Activated naive CD4-positive, alpha-beta T cell (primary cell): ENCODE measurements at places on chromosomes 16 and 17.

DNA sequence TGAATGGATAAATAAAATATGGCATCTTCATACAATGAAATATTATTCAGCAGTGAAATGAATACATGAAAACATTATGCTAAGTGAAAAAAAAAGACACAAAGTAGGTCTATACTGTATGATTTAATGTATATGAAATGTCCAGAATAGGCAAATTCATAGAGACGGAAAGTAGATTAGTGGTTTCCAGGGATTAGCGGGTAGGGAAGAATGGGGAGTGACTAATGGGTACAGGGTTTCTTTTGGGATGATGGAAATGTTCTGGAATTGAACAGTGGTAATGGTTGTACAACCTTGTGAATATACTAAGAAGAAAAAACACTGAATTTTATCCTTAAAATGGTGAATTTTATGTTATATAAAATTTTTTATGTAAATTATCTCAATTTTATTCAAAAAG, 8.5 kb upstream of the MYCBPAP start:
- DNase-seq: no peak

GRCh38 chr16:50305441-50306061, 39.2 kb downstream of the ADCY7 start:
- DNase-seq: no peak

GRCh38 chr16:28872952-28873351, 5.3 kb upstream of the ATP2A1 start:
- no peak for DNase-seq

- no peak for DNase-seq
Observed at GRCh38 chr17:57044976-57045867, 39.8 kb upstream of the AKAP1 start.

- DNase-seq: no peak
Observed at GRCh38 chr16:14041164-14041563, 30.0 kb upstream of the MRTFB start.

DNA sequence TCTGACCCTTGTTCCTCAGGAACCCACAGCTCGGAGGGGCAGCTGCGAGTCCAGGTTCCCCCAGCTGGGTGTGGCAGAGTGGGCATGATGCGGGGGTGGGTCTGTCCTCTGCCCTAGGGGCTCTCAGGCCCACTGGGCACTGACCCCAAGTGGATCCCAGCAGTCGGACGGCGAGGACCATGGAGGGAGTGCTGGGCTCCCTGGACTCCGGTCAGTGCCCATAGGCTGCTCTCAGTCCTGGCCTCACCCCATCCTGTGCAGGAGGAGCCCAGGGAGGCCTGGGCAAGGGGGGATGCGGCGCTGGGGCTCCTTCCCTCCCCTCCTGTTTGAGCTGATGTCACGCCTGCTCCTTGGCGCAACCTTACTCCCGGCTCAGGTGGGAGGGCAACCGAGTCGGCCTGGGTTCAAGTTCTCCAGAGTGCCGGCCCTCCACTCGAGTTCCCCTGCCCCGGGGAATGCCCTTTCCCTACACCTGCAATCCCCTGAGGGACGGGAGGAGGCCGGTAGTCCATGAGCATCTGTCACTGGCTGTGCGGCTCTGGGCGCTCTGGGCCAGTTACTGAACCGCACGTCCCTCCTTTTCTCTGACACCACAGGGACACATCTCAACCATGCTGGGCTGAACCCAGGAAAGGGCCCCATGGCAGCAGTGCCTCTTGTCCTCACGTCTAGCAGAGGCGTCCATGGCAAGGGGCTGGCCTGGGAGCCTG, 52.6 kb upstream of the ACSF3 start:
- no peak for DNase-seq

GRCh38 chr16:49483651-49484450, 110.2 kb downstream of the C16orf78 start:
- DNase-seq: no peak

- DNase-seq: no peak
Observed at GRCh38 chr17:74354123-74354522, 7.5 kb downstream of the BTBD17 start.

- no peak for DNase-seq
Observed at GRCh38 chr16:83552228-83552627, 255.6 kb upstream of the HSBP1 start.

GRCh38 chr17:56152874-56153602, at the start of gene ANKFN1:
Gene ANKFN1 (plus strand): TSS chr17:56153475. CDS start chr17:56212668, 59,193 bp downstream.
- no peak for DNase-seq

GRCh38 chr16:9971907-9972306, 210.3 kb downstream of the GRIN2A start:
- no peak for DNase-seq

- no peak for DNase-seq
Observed at GRCh38 chr17:11900041-11900476, 97.2 kb downstream of the ZNF18 start.

- peak; percentile 62 for DNase-seq
Observed at GRCh38 chr17:37490022-37490587, 414 bp downstream of the DUSP14 start.

GRCh38 chr17:80693511-80693910, 148.9 kb downstream of the RPTOR start:
- no peak for DNase-seq

DNA sequence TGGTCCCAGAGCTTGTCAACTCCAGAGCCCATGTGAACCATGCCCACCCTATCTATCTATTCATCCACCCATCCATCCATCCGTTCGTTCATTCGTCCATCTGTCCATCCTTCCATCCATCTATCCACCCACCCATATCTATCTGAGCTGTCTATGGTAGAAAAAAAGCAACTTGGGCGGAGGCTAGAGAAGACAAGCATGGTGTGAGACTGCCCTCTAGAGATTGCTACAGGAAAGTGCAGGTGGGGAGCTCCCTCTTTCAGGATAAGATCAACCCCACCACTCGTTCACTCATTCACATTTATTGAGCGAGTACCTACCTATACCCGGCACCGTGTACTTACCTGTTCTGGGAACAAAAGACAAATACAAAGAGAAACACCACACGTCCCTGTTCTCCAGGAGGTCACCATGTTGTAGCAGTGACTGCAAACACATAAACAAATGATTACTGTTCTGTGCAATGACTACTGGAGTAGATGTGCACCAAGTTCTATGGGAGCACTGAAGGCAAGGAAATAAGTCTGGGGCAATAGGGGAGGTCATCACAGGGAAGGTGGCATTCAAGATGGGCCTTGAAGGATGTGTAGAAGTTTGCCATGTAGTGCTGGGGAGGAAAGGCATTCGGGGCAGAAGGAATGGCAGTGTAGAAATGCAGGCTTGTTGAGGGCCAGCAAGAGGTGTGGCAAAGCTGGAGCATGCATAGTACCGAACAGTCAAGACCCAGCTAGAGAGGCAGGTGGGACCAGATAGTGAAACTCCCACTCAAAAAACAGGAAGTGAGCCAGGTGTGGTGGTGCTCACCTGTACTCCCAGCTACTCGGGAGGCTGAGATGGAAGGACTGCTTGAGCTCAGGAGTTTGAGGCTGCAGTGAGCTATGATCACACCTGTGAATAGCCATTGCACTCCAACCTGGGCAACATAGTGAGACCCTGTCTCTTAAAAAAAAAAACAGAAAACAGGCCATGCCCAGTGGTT, 13.4 kb upstream of the ATP5MC1 start:
- peak; percentile 13 for DNase-seq
